Progenitor cell of endocrine pancreas (in vitro differentiated cells): ENCODE measurements at places on chromosomes 5 and 9. TPM values are rescaled to one million over a fixed set of nuclear protein-coding genes. Genes with fewer than 3 reads are reported as not detected.

Gene PCDHA10
- total RNA-seq: 18.3 and 19.2 TPM in 2 replicates

Gene FGFR4
- total RNA-seq: 244 and 258 TPM in 2 replicates

Gene ADGRD2
- total RNA-seq: not detected in 2 replicates

Gene LTC4S
- total RNA-seq: 5.5 and 6.9 TPM in 2 replicates

- DNase-seq: no peak
- peak overlapping the region; percentile 95 for H3K4me3 ChIP-seq
- H3K27ac ChIP-seq: peak overlapping the region; percentile 99
- peaks cover under 1% of the 10 kb centered on the region for H3K36me3 ChIP-seq
Measured at GRCh38 chr9:129111528-129112151, 425 bp downstream of the PTPA start.

- no peak within 1 kb of the TSS for H3K27ac ChIP-seq
- no peaks in the 10 kb centered on the region for H3K36me3 ChIP-seq
- H3K4me1 ChIP-seq: no peaks in the 10 kb centered on the region
- H3K27me3 ChIP-seq: peaks cover 77% of the 10 kb centered on the region
Measured at GRCh38 chr5:175444060-175444904, at the start of gene DRD1. Gene DRD1 (minus strand): TSS chr5:175444182. CDS start chr5:175443099, 1,083 bp downstream.

DNA sequence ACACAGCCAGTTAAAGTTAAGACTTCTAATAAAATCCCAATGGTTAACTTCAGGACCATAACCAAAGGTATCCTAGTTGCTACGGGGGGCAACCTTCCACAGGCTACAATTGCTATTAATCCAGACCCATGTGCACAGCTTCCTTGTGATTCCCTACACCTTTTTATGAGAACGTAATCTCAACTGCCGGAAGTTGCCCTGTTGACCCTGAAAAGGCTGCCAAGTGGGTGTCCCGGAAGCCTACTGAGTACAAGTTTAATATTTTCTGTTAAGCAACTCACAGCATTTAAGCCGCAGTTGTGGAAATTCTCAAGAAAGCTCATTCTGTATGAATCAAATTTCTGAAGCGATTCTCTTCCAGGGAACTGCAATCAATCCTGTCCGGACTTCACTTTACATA lies 48.5 kb upstream of the PTGER4 start:
- H3K27me3 ChIP-seq: no peaks in the 10 kb centered on the region
- no peaks in the 10 kb centered on the region for H3K4me1 ChIP-seq
- no peak overlapping the region for H3K27ac ChIP-seq
- no peak overlapping the region for H3K4me3 ChIP-seq

DNA sequence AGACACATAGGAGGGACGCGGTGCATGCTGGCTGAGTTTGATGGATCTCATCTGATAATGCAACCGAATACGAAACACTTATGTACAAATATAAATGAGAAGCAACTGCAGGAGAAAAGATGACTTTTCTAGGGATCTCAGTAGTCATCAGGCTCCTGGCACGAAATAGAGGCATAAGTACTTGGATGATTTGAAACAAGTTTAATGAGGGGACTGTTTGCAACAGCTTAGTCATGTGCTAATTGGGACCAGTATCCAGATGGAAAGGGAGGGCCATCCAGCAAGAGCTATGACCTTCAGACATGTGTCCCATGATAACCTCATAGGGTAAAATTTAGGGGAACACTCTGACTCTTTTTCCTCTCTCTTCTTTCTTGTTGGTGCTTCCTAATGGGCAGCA lies 123.0 kb downstream of the EGFLAM start:
- H3K27me3 ChIP-seq: peaks cover 22% of the 10 kb centered on the region
- H3K36me3 ChIP-seq: no peaks in the 10 kb centered on the region
- no peak overlapping the region for H3K4me3 ChIP-seq
- no peak overlapping the region for H3K27ac ChIP-seq
- DNase-seq: no peak

DNA sequence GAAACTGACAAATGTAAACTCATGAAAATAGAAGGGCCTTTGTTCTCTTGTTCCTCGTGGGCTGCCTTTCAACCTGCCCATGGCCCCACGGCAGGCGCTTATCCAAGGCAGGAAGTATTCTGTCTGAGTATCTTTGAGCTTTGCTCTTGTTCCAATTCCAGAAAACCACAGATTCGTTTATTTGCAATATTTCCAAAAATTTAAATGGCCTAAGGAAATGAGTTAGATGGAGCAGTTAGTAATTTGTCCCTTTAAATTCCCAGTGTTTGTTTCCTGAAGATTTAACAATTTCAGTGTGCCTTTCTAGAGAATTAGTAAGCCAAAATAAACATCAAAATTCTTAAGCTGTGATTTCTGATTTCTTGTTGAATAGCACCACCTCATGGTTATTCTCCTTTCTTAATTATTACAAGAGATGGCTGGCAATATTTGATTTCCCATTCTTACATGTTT lies 299.4 kb upstream of the RASA1 start:
- no peak overlapping the region for H3K4me3 ChIP-seq
- peak overlapping the region; percentile 70 for H3K27ac ChIP-seq
- peaks cover 4% of the 10 kb centered on the region for H3K4me1 ChIP-seq
- DNase-seq: no peak
- no peaks in the 10 kb centered on the region for H3K36me3 ChIP-seq

DNA sequence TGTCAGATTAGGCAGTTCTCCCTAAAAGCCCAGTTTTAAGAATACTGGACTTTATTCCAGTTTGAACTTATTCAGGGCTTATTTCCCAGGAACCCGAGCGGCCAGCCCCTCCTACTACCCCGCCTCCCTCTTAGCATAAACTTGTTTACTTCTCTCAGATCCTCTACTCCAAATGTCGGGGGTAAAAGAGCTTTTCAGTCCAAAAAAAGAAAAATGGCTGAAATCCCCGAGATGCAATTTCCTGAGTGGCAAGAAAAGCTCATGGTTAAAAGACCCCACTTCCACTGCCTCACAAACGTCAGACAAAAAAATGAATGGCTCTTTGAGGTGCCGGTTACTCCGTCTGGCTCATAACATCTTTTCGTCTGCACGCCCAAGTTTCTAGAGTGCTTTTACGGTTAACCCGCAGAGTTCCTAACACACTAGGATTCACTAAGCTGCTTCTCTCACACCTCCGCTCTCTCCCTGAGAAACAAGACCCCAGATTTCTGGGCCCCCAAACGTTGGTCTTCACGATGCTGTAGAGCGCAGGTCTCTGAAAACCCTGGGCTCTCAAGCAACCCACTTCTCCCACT lies 402 bp downstream of the BRD8 start:
- no peak overlapping the region for H3K27ac ChIP-seq
- DNase-seq: no peak
- H3K27me3 ChIP-seq: no peaks in the 10 kb centered on the region
- peaks cover 11% of the 10 kb centered on the region for H3K36me3 ChIP-seq
- peaks cover 4% of the 10 kb centered on the region for H3K4me1 ChIP-seq

- peak overlapping the region; percentile 81 for H3K27ac ChIP-seq
- peaks cover 5% of the 10 kb centered on the region for H3K27me3 ChIP-seq
- H3K4me1 ChIP-seq: peaks cover 16% of the 10 kb centered on the region
- no peak for DNase-seq
- H3K4me3 ChIP-seq: peak overlapping the region; percentile 96
Measured at GRCh38 chr9:15307523-15307841, 466 bp upstream of the TTC39B start.

DNA sequence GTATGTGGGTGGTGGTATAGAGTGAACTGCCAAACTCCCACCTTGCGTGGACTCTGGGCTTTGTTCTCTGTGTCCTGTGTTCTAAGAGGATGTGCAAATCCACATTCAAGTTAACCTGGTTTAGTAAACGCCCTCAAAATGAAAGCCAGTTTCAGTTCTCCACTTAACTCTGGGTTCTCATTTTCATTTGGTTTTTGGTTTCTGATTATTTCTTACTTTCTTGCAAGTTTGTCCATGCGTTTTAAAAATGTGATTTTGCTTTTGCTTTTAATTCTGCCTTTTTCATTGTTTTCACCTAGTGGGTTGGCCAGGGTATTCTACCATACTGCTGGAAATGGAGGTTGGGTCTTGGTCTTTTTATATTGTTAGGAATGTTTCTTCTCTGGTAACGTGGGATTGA lies 38.2 kb downstream of the GALNT10 start:
- no peaks in the 10 kb centered on the region for H3K27me3 ChIP-seq
- H3K27ac ChIP-seq: no peak overlapping the region
- H3K4me3 ChIP-seq: no peak overlapping the region
- H3K4me1 ChIP-seq: no peaks in the 10 kb centered on the region
- peaks cover 13% of the 10 kb centered on the region for H3K36me3 ChIP-seq

- no peak overlapping the region for H3K27ac ChIP-seq
- DNase-seq: no peak
- H3K4me3 ChIP-seq: no peak overlapping the region
Measured at GRCh38 chr5:178777520-178777919, 47.1 kb upstream of the ZNF354A start.

- no peak for DNase-seq
- no peak overlapping the region for H3K4me3 ChIP-seq
- peaks cover 3% of the 10 kb centered on the region for H3K27me3 ChIP-seq
- H3K36me3 ChIP-seq: no peaks in the 10 kb centered on the region
- H3K27ac ChIP-seq: peak overlapping the region; percentile 67
Measured at GRCh38 chr5:67206929-67207328, 10.3 kb upstream of the CD180 start.

DNA sequence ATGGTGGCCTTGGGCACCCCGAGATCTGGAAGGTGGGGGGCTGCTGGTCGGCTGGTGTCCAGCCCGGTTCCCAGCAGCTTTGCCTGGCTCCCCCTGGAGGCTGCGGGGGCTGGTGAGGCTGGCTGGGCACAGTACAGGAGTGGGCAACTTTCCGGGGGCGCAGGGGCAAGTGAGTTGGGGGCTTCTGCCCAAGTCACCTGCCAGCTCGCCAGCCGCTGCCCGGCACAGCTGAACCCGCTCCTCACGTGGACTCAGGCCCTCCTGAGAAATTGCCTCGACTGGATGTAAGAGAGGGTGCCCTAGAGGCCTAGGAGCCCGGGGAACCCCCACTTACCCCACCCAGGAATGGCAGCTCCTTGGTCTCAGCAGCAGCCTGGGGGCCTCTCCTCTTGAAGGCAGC lies 15.4 kb downstream of the KCNT1 start:
- DNase-seq: no peak
- H3K27me3 ChIP-seq: peaks cover 39% of the 10 kb centered on the region
- no peaks in the 10 kb centered on the region for H3K36me3 ChIP-seq
- H3K27ac ChIP-seq: no peak overlapping the region

- no peak overlapping the region for H3K4me3 ChIP-seq
- H3K27ac ChIP-seq: no peak overlapping the region
- H3K36me3 ChIP-seq: peaks cover 15% of the 10 kb centered on the region
- H3K4me1 ChIP-seq: peaks cover 4% of the 10 kb centered on the region
Measured at GRCh38 chr5:39017504-39017903, 56.7 kb downstream of the RICTOR start.

GRCh38 chr5:93062548-93062947 lies 518.5 kb downstream of the NR2F1-AS1 start:
- no peaks in the 10 kb centered on the region for H3K36me3 ChIP-seq
- H3K4me3 ChIP-seq: no peak overlapping the region
- no peak overlapping the region for H3K27ac ChIP-seq
- no peaks in the 10 kb centered on the region for H3K27me3 ChIP-seq

DNA sequence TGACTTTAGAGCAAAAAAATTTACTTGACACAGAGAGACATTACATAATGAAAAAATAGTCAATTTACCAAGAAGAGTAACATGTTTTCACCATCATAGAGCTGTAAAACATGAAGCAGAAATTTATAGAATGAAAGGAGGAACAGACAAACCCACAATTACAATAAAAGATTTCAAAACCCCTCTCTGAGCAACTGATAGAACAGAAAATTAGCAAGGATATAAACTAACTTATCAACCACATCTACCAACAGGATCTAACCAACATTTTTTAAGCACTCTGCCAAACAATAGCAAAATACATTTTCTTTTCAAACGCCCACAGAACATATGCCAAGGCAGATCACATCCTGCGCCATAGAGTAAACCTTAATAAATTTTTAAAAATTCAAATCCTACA lies 17.9 kb downstream of the SLCO4C1 start:
- no peaks in the 10 kb centered on the region for H3K36me3 ChIP-seq
- H3K4me1 ChIP-seq: no peaks in the 10 kb centered on the region
- no peak overlapping the region for H3K27ac ChIP-seq
